ENCODE measurements at places on chromosomes 7 and 10.

DNA sequence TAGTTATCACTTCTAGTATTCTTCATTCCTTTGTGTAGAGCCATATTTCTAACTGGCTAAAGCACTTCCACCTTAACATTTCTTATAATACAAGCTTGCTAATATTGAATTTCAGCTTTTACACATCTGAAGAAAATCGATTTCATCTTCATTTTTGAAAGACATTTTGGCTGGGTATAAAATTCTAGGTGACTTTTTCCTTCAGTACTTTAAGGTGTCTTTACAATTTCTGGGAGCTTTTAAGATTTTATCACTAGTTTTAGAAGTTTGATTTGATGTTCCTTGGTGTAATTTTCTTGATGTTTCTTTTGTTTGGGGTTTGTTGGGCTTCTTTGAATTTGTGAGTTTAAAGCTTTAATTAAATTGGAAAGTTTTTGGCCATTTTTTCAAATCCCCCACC, 38.5 kb upstream of the TMEM168 start:
- DNase-seq, result no peak

DNA sequence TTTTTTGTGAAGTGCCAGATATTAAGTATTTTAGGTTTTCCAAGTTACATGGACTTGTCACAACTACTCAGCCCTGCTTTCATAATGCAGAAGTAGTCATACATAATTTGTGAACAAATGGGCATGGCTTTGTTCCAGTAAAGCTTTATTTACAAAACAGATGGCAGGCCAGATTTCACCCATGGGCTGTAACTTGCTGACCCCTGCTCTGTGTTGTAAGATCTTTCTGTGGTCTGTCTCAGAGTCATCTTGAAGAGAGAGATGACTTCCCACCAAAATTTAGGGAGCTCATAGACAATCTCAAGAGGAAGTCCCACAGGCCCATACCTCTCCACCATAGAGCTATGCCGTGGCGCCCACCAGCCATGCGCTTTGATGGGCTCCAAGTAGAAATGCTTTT, 616.1 kb downstream of the LRMDA start:
- DNase-seq, result no peak

DNA sequence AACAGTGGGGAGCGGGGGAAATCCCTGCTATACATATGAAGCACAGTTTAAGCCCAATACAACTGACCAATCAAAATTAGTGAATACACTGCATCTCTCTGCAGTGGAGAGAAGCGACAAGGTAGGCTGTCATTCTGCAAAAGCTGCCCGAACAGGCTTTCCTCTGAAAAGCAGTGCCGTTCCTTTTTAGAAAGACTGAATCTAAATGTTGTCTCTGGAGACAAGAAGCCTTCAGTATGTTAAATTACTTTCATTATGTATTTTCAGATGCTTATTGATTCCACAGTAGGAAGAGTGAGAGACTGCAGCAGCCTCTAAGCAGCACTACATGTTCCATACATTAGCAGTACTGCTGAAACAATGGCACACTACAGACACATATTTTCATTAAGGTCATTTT, at the start of gene GPR22:
GPR22 (plus strand) TSS at position 129 of the 400 bp plus-strand sequence. CDS start 4,004 bp downstream, outside the sequence.
- no peak for DNase-seq

- DNase-seq, result no peak
Measured at GRCh38 chr7:879093-879492, 2.7 kb downstream of the GET4 start.

DNA sequence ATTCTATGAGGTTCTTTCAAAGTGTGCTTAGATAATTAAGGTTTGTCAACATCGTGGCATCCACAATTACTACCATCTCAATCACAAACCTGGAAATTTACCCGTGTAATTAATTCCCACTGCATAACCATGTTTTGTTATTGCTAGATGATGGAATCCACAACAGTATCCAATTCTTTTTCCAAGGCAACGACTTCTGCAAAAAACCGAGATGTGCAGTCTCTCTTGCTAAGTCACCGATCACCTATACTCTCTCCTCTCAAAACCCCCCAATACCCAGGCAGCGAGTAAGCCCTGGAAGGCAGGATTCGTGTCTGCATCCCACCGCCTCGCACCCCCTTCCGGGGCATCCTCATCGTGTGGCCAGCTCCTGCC, 678 bp upstream of the EIF4H start:
- DNase-seq, result no peak
